ENCODE measurements at places on chromosomes 5 and 9.

DNA sequence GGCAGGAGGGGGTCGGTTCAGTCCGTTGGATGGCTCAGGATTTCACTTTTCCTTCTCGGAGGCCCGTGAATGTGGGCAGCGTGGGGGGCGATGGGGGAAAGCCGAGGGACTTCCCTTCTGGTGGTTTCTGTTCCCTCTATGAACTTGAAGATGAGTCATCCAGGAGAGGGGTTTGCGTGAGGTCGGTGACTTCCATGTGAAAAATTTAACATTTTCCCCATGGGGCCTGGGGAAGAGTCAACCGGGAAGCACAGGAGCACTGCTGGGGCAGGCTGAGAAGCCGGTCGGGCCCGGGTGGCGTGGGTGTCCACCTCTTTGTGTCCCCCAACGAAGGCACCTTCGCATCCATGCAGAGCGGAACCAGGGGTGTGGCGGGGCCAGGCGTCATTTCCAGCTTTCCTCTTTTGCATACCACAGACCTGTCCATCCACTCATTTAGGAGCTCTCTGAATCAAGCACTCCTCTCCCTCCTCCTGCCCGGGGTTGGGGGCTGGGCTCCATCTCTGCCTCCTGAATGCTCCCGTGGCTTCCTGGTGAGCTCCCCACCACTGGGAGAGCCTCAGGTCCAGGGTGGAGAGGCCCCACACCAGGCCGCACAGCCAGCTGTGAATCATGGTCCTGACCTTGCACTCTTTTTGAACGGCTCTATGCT is 68.4 kb downstream of the ANKRD33B start:
- DNase-seq, result no peak

DNA sequence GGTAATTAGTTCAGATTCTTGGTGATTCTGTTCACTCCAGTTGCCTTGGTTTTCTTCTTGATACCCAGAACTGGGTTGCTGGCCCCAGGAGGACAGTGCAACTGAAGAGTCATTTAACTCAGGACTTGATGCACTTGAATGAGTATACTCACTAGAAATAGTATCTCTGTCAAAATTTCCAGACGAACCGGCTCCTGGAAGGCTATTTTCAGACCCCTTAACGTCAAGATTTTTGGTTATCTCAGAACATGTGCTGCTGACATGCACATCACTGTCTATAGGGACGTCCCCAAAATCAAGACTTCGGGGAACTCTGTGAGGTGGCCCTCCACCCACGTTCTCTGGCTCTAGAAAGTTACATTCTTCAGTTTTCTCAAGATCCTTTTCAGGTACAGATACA is 56.7 kb upstream of the PCA3 start:
- no peak for DNase-seq

- no peak for DNase-seq
These were observed 353.2 kb downstream of the PDE4D start for GRCh38 chr5:59540366-59540765.

GRCh38 chr9:133839822-133840329 is 101.7 kb upstream of the SARDH start:
- no peak for DNase-seq

DNA sequence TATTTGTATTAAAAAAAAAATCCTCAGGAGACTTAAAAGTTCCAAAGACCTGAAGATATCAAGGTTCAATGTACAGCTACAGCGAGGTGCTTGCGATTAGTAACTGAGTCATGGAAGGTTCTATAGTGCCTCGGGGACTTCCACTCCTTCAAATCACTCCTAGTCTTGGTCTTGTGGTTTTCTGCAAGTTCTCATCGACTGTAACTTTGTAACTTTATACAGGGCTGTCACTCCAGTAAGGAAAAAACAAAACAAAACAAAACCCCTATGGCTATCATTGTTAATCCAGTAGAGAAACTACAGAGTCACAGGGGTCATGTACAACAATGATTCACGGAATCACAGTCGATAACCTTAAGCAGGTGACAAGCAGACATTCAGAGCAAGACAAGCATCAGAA is 39.8 kb upstream of the SELENOP start:
- no peak for DNase-seq

DNA sequence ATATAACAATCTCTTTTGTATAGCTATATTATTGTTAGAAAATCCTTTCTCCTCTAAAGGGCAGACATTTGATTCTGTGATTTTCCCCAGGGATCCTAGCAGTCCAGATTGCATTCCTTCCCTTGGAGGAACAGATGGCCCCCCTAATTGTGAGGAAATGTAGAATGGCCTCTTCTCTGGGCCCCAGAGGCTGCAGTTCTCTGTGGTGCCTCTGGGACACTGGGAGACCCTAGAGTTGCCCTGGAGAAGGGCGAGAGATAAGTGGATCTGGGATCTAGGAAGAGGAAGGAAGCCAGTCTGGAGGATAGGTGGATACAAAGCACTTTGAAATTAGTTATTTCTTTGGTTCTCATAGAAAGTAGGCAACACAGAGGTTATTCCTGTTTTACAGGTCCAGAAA is 1.9 kb upstream of the HINT2 start:
- DNase-seq, result no peak

DNA sequence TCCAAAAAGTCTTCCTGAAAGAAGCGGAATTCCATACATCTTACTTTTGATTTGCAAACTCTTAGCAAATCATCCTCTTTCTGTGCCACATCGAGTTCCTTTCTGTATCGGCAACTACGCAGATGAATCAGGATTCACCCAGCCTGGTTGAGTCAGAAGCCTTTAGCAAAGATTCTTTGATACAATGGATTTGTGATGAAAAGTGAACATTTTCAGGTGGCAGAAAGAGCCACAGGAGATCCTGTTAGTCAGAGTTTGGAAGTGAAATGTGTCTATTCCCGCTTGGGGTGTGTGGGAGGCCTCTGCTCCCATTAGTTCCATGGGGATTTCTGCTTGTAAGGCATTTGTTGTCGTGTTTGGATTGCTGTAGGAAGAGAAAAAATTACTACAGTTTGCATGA is 351.8 kb upstream of the WWC1 start:
- DNase-seq, result no peak

DNA sequence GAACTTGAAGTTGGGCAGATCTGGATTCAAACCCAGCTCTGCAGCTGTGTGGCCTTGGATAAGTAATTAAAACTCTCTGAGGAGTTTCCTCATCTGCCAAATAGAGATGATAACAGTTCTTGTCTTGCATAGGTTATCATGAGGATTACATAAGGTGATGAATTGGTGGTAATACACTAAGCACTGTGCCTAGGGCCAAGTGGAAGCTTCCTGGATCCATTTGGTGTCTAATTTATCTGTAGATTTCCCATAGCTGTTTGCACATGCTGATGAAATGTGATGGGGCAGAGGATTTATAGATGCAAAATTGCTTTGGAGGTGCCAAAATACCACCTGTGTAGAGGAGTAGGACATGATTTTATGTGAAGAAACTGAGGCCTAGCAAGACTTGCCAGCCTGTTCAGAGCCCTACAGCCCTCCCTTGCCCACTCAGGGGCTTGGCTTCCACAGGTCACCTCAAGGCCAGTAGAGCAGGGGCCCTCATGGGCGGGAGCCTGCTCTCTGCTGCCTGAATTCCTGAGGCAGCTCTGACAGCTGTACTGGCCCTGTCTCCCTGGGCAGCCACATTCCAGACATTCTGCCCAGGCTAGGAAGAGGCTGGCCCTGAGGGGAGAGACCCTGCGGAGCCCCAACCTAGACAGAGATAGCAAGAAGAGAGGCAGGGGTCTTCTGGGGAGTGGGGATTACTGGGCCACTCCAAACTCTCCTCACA is 5.9 kb upstream of the FAT2 start:
- no peak for DNase-seq

DNA sequence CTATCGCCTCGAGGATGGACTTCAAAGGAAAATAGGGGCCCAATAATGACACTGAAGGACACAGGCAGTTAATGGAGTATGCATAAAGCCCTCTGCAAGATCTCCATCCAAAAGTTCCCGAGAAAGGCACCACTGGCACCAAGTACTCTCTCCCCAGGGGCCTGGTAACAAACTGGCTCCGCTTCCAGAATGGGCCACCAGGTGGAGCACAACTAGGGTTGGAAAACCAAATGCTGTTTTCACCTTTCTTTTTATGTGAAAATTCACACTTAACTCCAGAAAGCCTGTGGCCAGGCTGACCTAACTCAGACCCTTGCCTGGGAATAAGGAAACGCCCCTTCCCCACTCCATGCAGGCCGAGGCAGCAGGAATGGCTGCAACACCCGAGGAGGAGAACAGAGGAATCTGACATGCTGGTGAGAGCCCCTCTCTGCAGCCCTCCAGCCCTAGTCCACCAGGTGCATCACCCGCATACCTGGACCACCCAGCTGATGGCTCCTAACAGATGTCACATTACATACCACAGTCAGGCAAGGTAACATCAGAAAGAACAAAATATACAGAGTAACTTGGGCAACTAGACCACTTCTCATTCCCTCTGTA is 42.8 kb downstream of the CAMSAP1 start:
- DNase-seq, result no peak

GRCh38 chr5:2879701-2880100 is 128.2 kb upstream of the IRX2 start:
- no peak for DNase-seq

GRCh38 chr5:143054480-143054941 is 284.3 kb downstream of the ARHGAP26 start:
- no peak for DNase-seq

- no peak for DNase-seq
These were observed 203.9 kb downstream of the FBXL7 start for GRCh38 chr5:15703901-15704300.

GRCh38 chr9:134128727-134129679 is 6.9 kb upstream of the WDR5 start:
- DNase-seq, result no peak

DNA sequence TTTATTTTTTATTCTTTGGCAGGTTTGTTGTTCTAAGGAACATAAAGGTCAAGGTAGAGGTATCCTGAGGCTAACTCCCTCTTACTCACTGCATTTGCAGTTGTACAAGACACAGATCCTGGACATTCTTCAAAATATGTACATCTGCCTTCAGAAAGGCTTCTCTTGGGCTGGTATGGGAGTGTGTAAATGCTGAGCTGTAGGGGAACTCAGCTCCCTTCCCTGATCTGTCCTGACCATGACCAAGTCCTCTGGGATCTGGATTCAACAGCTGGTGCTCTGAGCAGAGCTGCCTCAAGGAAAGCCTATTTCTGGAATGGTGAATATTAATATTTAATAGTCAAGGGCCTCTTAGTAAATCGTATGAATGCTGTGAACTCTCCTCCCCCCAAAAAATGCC is 117.4 kb downstream of the PRKACG start:
- DNase-seq, result no peak

- no peak for DNase-seq
These were observed 66.4 kb downstream of the PSMB7 start for GRCh38 chr9:124348831-124349230.

GRCh38 chr5:177478711-177479646 is 5.5 kb upstream of the DBN1 start:
- no peak for DNase-seq

DNA sequence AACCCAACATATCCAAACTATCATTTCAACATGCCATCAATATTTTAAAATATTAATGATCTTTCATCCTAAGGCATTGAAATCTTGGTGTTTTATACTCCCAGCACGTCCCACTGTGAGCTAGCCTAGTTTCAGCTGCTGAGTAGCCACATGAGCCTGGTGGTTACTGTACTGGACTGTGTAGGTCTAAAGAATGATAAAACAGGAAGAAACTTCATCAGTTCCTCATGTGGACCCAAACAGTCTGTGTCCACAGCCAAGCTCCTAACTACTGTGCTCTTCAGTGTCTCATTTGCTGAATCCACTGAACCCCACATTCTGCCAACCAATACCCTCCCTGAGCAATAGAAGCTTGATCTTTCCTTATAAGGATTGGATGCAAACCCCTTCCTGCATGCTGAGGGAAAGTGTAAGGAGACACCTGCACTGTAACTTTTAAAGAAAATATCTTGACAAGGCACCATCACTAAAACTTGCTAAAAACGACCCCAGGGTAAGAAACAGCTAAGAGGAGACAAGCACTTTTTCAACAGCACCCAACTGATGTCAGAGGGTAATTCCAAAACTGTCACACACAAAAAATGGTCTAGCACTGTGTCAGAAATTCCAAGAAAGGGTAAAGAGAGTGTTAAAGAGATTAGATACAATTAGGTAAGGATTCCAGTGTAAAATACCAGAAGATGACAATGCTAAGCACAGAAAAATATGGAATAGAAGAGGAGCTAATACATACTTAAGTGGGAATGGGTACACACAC is 126.9 kb downstream of the SPOCK1 start:
- DNase-seq, result no peak

GRCh38 chr9:21993893-21994555 is at the start of gene CDKN2A:
Gene CDKN2A (minus strand): TSS chr9:21994392.
- no peak for DNase-seq

- DNase-seq, result no peak
These were observed 201.8 kb downstream of the GLIS3 start for GRCh38 chr9:4098031-4098430.

GRCh38 chr5:36644727-36645126 is 38.3 kb downstream of the SLC1A3 start:
- no peak for DNase-seq

- no peak for DNase-seq
These were observed 91.9 kb upstream of the CHD1 start for GRCh38 chr5:99020698-99021048.

DNA sequence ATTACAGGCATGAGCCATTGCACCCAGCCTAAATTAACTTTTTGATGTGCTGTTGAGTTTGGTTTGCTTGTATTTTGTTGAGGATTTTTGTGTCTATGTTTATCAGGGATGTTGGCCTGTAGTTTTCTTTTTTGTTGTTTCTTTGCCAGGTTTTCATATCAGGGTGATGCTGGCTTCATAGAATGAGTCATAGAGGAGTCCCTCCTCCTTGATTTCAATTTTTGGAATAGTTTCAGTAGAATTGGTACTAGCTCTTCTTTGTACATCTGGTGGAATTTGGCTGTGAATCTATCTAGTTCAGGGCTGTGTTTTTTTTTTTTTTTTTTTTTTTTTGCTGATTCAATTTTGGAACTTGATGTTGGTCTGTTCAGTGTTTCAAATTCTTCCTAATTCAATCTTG is 1164.3 kb upstream of the DMAC1 start:
- no peak for DNase-seq

DNA sequence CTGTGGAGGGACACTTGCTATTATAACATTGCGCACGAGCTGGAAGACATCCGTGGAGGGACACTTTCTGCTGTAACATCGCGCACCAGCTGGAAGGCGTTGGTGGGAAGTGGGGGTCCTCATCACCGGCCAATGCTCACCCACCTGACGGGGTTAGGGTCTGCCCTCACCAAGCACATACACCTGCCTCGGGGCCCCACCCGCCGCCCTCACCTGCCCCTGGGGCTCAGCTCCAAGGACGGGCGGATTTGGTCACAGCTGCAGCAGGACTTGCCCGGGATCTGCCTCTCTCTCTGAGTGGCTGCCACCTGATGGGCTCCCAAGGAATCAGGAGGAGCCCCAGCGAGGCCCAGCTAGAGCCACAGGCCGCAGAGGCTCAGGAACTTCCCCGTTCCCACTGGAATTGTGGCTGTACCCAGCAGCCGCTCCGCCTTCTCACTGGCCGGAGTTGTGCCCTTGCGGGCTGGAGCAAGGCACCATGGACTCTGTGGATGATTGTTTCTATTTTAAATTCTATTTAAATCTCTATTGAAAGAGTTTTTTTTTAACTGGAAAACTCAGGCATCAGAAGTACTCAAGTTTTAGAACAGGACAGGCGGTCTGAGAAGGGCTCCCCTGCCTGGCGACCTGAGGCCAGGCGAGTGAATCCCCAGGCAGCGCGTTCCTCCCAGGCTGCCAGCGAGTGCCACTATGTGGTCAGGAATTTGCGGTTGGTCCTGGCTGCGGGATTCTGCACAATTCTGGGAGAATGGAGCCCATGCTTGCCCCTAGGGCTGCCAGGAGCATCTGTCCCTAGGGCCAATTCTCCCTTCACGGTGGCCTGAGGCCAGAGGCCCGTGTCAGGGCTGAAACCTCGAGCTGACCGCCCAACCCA is 38.9 kb upstream of the SLC6A3 start:
- DNase-seq, result no peak

All from T-helper 1 cell (primary cell).